ENCODE measurements at places on chromosomes 12 and 14.
A peak's percentile ranks its signal among the peaks of the same experiment; 100 is the strongest.

DNA sequence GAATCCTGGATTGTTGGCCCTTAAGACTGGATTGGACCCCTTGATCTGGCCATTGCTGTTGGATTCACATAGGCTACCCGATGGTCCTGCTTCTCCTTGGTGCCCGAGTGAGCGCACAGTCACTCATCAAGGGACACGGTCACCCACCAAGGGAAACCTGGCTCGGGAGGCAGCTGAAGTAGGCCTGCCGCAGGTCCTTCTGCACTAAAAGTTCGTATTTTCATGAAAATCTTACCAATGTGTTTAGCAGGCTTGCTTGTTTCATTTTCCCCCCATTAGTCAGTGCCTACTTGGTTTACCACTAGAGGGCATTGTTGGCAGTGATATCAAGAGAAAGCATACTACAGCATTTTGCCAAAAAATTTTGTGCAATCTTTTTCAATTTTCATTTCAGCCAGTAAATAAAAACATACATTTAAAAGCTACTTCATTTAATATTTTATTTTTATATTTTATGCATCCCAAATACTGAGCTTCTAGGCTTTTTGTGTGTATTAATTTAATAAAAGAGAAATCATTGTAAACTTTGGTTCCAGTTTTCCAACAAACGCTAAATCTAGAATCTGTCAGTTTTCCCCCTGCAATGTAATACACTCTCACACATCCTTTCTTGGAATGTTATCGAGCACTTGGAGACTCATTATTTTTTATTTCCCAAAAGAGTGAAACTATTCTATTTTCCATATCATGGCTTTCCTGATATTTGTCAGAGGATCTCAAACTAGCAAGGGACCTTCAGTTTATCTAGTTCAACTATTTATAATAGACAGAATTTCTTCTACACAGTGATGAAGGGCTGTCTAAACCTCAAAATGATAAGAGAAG lies 116.7 kb downstream of the LMNTD1 start:
- no peak for DNase-seq

DNA sequence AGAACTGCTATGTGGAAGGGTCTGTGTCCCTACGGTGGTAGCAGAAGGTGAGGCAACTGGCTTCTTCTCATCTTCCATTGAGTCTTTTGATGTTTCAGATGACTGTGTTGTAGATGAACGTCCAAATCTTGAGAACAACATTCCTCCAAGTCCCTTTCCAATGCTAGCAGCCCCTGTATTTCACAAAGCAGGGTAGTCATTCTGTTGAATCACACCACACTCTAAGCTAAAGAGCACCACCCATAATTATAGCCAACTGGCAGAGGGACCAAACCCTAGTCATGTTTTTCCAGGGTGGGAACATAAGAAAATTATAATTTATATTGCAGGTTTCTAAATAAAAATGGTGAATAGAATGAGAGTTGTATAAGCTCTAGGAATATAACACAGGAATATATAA lies 98.7 kb downstream of the DDHD1 start:
- DNase-seq, result no peak

- no peak for DNase-seq
Observed at GRCh38 chr14:45526715-45527549, 273.9 kb upstream of the MIS18BP1 start.

DNA sequence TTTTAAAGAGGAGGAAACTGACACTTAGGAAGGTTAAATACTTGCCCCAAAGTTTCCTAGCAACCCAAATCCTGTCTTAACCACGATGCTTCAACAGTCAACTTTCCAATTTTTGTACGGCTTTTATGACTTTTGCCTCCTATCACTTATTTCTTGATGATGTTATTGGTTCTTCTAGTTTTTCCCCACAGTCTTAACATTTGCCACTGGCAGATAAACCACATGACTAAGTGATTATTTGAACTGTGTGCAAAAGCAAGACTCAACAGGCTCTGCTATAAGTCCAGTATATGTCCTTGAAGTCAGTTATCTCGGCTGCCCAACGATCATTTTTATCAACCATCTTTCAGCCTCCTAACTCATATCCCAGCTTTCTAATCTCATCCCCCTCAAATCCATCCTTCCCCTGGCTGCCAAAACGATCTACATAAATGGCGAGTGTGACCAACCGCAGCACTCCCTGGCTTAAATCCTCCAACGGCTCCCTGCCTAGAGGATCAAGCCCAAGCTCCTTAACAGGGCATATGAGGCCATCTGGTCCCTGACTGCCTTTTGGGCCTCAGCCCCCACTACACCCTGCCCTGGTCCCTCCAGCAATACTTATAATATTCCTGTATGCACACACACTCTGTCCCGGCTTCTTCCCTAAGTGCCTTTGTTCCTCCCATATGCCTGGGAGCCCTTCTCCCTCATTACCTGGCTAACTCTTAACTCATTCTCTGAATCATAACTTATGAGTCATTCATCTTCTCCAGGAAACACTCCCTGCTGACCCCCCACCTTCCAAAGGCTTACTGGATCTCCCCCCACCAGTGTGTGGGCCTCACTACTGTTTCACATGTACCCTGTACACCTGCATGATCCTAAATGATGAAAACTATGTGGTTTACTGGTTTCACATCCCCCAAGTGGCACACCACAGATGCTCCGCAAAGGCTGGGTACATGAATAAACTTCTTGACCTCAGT lies 8.8 kb downstream of the VPS37B start:
- DNase-seq, result no peak

- no peak for DNase-seq
Observed at GRCh38 chr12:7609495-7609894, 56.2 kb downstream of the APOBEC1 start.

DNA sequence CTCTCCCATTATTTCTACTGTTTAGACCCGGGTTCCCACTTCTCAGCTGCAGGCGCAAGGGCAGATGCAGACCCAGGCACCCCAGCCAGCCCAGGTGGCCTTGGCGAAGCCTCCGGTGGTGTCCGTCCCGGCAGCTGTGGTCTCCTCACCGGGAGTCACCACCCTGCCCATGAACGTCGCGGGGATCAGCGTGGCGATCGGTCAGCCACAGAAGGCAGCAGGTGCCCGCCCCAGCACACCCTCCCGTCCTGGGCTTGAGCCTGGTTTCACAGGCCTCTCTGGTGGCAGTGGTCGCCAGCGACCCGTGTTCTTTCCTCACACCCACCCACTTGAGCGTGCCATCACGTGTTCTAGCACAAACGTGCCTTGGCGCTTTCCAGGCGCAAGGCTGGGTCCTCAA lies 77.4 kb downstream of the DDX51 start:
- no peak for DNase-seq

DNA sequence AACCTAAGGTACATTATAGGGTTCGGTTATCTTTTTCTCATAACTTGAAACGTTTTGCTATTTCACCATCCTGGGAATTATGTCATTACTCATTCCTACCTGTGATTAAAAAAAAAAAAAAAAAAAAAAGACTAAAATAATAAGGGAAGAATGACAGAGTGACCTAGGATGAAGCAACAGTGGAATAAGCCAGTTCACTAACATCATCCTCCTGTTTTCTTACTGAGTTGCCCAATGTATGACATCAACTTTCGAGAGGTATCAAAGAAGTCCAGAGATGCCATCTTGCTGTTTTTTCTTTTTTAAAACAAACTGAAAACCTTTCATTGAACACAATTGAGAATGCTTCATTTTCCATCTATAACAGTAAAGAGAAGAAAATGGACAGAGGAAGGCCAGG lies 42.8 kb downstream of the AMN start:
- DNase-seq, result no peak

DNA sequence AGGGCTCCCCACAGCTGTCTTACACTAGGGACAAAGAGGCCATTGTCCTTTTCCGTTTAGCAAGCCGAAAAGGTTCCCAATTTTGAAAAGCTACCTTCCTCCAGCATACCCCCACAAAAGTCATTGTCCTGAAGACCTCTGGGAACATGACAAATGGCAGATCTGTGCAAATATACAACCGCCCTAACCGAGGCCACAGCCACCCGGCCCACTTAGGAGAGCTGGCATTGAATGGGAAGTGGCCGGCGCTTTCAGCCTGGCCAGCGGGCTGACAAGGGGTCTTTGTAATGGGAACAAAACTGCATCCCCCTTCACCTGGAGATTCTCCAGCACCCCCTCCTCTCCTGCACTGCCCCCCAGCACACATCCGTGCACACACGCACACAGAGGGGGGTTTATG lies 48.1 kb upstream of the VASH1 start:
- DNase-seq, result no peak

- no peak for DNase-seq
Observed at GRCh38 chr14:103385929-103386712, 906 bp downstream of the MARK3 start.

GRCh38 chr12:4974217-4974616 lies 64.5 kb downstream of the KCNA1 start:
- no peak for DNase-seq

DNA sequence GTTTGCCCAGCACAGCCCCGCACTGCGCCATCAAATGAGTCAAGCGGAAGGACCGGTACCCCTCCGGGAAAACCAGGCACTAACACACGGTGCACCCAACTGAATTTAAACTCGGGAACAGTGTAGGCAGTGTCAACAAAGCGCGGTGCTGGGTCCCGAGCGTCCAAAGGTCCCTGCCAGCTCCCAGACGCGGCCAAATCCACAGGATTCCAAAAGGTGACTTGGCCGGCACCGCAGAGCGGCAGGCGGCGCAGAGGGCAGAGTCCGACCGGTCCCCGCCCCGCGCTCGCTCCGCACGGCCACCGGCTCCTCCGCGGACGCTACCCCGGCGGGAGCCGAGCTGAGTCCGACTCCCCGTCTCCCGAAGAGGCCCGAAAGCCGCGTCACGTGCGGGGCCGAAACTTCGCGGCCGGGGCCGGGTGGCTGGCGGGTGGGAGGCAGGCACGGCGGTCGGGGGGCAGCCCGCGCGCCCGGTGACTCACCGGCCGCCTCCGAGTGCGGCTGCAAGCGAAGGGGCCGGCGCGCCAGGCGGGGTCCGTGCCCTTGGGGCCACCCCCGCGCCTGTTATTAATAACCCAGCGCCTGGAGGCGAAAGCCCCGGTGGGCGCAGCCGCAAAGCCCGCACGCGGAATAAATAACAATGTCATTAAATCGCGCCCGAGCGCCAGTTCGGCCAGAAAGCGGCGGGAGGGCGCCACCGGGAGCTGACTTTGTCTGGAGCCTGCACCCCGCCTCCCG lies 863 bp downstream of the DENND5B start:
- DNase-seq, result peak; percentile 69

- DNase-seq, result peak; percentile 9
Observed at GRCh38 chr14:100525615-100526014, 61.6 kb downstream of the BEGAIN start.

- DNase-seq, result no peak
Observed at GRCh38 chr12:51811203-51812202, 37.0 kb downstream of the FIGNL2 start.

DNA sequence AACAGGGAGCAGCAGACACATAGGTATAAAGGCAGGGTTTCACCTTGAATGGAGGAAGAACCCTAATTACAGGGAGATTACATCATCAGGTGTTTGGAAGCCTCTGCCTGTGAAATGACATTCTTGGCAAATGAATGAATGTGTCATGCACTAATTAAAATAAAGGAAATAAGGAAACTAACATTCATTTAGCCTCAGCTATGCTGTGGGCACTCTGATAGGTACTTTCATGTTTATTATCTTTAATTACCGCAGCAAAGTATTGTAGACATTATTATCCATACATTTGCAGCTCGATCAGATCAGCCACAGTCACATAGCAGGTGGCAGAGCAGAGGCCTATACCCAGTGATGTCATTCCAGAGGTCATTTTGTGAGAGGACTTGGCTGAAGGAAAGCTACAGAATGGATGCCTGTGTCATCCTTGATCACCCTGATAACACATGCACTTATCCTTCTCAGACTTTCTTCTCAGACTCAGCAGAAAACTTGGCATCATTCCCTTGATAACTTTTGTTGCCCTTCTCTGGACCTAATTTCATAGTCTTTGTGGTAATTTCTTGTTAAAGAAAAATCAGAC lies 18.4 kb downstream of the ZNF664 start:
- DNase-seq, result no peak
